Activated naive CD8-positive, alpha-beta T cell treated with anti-CD3 and anti-CD28 coated beads, Interleukin-2, amount 10 ng/mL, durations not matched to agents 7 days and 5 days (primary cell): ENCODE measurements at places on chromosomes 7 and 10. TPM values are rescaled to one million over a fixed set of nuclear protein-coding genes. Genes with fewer than 3 reads are reported as not detected.
A peak's percentile ranks its signal among the peaks of the same experiment; 100 is the strongest.

Gene ARL4A
- 11.7 TPM for total RNA-seq

DNA sequence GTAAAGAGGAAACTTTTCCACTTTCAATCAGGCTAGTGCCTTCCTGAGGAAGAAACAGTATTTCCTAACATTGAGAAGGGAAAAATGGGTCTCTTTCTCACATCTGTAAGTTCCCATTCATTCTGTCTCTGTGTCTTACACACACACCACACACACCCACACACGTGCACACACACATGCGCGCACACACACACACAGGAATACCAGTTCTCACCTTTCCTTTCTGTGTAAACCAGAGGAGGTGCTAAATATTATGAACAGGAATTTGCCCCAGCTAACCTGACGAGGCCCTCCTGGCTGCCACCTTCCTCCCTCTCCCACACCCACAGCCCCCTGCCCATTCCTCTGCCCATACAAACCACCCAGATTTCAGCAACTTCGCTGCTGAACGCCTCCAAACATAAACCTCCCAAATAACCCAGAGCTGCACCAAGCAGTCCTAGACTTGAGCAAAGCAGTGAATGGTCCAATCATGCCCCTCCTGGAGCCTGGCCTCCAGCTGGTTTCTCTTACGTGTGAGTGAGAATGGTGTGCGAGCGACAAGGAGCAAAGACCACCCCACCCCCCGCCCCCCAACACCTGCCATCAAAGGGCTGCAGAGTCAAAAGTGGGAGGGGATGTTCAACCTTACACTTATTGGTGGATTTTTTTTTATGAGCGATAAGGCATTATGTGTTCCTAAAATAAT, 190.5 kb downstream of the HECW1 start:
- H3K27me3 ChIP-seq, result peaks cover 7% of the 10 kb centered on the region
- H3K4me1 ChIP-seq, result peaks cover 1% of the 10 kb centered on the region
- no peaks in the 10 kb centered on the region for H3K36me3 ChIP-seq
- no peak overlapping the region for H3K27ac ChIP-seq

- peaks cover 10% of the 10 kb centered on the region for H3K27me3 ChIP-seq
- H3K27ac ChIP-seq, result no peak overlapping the region
- H3K36me3 ChIP-seq, result no peaks in the 10 kb centered on the region
- no peak overlapping the region for H3K4me3 ChIP-seq
- no peaks in the 10 kb centered on the region for H3K4me1 ChIP-seq
Observed at GRCh38 chr10:78375854-78376785, 342.5 kb downstream of the RPS24 start.

GRCh38 chr10:97960269-97961056, 70.0 kb downstream of the CRTAC1 start:
- peaks cover 17% of the 10 kb centered on the region for H3K27me3 ChIP-seq
- no peak overlapping the region for H3K4me3 ChIP-seq
- no peaks in the 10 kb centered on the region for H3K4me1 ChIP-seq
- no peak for DNase-seq

- DNase-seq, result no peak
- peaks cover 18% of the 10 kb centered on the region for H3K27me3 ChIP-seq
- no peaks in the 10 kb centered on the region for H3K4me1 ChIP-seq
- H3K36me3 ChIP-seq, result no peaks in the 10 kb centered on the region
Observed at GRCh38 chr7:50684713-50685075, 98.0 kb downstream of the GRB10 start.

- no peaks in the 10 kb centered on the region for H3K27me3 ChIP-seq
- no peaks in the 10 kb centered on the region for H3K4me1 ChIP-seq
- H3K4me3 ChIP-seq, result no peak overlapping the region
- DNase-seq, result no peak
- no peaks in the 10 kb centered on the region for H3K36me3 ChIP-seq
Observed at GRCh38 chr10:97822261-97822687, 27.4 kb upstream of the GOLGA7B start.

Gene PDCD4
- total RNA-seq, result 236 TPM

DNA sequence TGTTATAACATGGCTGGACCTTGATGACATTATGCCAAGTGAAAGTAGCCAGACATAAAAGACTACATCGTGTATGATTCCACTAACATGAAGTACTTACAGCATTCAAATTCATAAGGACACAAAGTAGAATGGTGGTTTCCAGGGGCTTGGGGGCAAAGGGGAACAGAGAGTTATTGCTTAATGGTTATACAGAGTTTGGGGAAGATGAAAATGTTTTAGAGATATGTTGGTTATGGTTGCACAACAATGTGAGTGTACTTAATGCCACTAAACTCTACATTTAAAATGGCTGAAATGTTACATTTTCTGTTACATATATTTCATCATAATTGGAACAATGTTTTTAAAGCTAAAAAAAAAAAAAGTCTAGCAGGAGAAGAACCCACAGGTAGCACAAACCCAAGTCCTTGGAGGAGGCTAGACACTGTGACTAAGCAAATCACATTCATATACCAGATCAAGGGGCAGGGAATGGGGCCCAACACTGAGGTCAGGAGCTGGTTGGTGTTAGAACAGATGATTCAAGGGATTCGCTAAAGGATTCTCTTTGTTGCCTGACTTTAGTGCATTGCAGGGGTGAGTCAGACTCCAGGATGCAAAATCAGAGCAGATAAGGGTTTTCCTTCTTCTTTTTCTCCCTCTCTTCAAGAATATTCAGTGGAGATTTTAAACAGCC, 25.1 kb upstream of the AOAH start:
- no peak overlapping the region for H3K27ac ChIP-seq
- H3K4me3 ChIP-seq, result no peak overlapping the region
- peaks cover 5% of the 10 kb centered on the region for H3K36me3 ChIP-seq
- no peak for DNase-seq
- H3K27me3 ChIP-seq, result peaks cover 2% of the 10 kb centered on the region
- H3K4me1 ChIP-seq, result peaks cover 24% of the 10 kb centered on the region

- H3K36me3 ChIP-seq, result no peaks in the 10 kb centered on the region
- no peak overlapping the region for H3K27ac ChIP-seq
- H3K27me3 ChIP-seq, result no peaks in the 10 kb centered on the region
- H3K4me3 ChIP-seq, result no peak overlapping the region
- no peak for DNase-seq
Observed at GRCh38 chr7:4249241-4249640, 432.9 kb upstream of the FOXK1 start.

Gene NUDT13
- 2.1 TPM for total RNA-seq

Gene MACC1
- total RNA-seq, result 0.44 TPM

- no peak overlapping the region for H3K27ac ChIP-seq
- H3K27me3 ChIP-seq, result no peaks in the 10 kb centered on the region
- H3K4me1 ChIP-seq, result peaks cover 8% of the 10 kb centered on the region
- no peak overlapping the region for H3K4me3 ChIP-seq
- DNase-seq, result no peak
Observed at GRCh38 chr10:30724296-30724695, 94.7 kb upstream of the LYZL2 start.

Gene ZNF679
- not detected for total RNA-seq

DNA sequence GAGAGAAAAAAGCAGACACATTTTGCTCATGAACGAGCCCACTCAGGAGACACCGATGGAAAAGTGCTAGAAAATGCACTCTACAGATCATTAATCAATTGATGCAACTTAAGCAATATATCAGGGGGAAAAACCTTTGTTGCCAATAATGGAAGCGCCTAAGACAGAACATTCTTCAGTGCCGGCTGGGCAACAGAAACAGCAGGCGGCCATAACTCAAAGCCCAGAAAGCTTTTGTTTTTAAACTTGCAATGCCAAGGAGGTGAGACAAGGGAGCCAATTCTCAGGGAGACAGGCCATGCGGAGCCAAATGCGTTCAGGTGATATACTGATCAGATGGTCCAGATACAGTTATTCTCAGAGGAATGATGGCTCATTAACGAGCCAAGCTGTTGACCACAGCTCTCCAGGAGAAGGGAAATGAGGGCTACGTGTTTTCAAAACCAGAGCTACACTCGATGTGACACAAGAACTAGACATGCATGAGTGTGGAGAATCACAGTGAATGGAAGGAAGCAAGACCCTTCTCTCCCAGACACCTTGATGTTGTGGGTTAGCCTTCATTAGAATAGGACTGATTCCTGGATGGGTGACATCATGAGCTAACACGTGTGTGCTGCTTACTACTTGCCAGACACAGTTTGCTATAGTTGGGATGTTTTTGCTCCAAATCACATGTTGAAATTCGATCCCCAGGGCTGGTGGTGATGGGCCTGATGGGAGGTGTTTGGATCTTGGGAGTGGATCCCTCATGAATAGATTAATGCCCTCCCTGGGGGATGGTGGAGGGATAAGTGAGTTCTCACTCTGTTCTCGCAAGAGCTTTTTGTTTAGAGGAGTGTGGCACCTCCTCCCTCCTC, 79.1 kb upstream of the KCNMA1 start:
- peaks cover 25% of the 10 kb centered on the region for H3K27me3 ChIP-seq
- H3K36me3 ChIP-seq, result no peaks in the 10 kb centered on the region
- H3K4me3 ChIP-seq, result no peak overlapping the region
- H3K27ac ChIP-seq, result no peak overlapping the region

Gene GRK5
- total RNA-seq, result 19.6 TPM

DNA sequence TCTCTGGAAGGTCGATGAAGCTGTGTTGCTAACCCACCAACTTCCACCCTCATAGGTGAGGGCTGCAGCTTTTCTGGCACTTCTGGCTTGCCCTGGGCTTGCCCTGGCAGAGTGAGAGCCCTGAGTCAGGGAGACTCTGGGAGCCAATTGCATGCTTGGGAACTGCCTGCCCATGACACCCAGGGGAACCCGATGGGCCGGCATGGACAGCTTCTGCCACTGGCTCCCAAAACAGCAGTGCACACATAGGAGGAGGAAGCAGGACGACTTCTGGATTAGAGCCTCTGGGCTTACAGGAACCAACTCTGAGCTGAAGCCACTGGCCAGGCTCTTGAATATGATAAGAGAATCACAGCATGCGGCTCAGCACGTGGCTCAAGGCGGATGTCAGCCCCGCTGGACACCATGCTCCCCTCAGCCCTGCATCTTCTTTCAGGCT, 135.2 kb upstream of the UNC5B start:
- H3K27me3 ChIP-seq, result no peaks in the 10 kb centered on the region
- H3K36me3 ChIP-seq, result no peaks in the 10 kb centered on the region
- H3K4me1 ChIP-seq, result no peaks in the 10 kb centered on the region
- no peak for DNase-seq
- no peak overlapping the region for H3K27ac ChIP-seq

Gene AOC1
- total RNA-seq, result not detected

DNA sequence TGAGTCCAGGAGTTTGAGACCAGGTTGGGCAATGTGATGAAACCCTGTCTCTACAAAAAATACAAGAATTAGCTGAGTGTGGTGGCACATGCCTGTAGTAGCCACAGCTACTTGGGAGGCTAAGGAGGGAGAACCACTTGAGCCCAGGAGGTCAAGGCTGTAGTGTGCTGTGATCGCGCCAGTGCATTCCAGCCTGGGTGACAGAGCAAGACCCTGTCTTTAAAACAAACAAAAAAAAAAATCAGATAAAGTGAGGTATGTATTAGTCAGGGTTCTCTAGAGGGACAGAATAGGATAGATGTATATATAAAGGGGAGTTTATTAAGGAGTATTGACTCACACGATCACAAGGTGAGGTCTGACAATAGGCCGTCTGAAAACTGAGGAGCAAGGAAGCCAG, 101.5 kb upstream of the GPR26 start:
- no peaks in the 10 kb centered on the region for H3K4me1 ChIP-seq
- peaks cover 7% of the 10 kb centered on the region for H3K27me3 ChIP-seq
- H3K36me3 ChIP-seq, result no peaks in the 10 kb centered on the region
- no peak overlapping the region for H3K4me3 ChIP-seq
- DNase-seq, result no peak
- no peak overlapping the region for H3K27ac ChIP-seq

DNA sequence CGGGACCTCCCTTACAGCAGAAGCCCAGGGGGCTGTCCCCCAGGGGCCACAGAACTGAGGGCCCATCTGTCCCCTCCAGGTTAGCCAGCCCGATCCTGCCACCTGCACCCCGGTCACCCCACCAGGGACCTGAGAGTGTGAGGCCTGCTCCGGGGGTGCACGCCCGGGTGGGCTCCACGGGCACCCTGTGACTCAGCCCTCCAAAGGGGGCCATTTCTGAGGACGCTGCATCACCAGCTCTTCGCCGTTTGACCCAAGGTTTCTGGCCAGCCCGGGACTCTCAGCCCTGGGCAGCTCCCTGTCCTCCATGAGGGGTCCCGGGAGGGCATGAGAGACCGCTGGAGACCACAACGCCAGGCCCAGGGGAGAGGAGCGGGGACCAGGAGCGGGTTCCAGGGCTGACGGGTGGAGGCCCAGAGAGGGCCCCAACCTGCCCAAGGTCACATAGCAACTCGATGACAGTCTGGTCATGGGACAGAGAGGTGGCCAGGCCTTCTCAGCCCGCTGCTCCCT, 79.3 kb downstream of the ELFN1 start:
- H3K27me3 ChIP-seq, result peaks cover 11% of the 10 kb centered on the region
- H3K36me3 ChIP-seq, result no peaks in the 10 kb centered on the region
- no peak overlapping the region for H3K27ac ChIP-seq
- peaks cover 7% of the 10 kb centered on the region for H3K4me1 ChIP-seq
- DNase-seq, result no peak
- H3K4me3 ChIP-seq, result no peak overlapping the region

GRCh38 chr10:57822965-57823364, 444.7 kb downstream of the IPMK start:
- DNase-seq, result no peak
- no peaks in the 10 kb centered on the region for H3K36me3 ChIP-seq
- H3K27ac ChIP-seq, result no peak overlapping the region
- no peaks in the 10 kb centered on the region for H3K27me3 ChIP-seq
- H3K4me1 ChIP-seq, result no peaks in the 10 kb centered on the region

Gene NEBL
- not detected for total RNA-seq

DNA sequence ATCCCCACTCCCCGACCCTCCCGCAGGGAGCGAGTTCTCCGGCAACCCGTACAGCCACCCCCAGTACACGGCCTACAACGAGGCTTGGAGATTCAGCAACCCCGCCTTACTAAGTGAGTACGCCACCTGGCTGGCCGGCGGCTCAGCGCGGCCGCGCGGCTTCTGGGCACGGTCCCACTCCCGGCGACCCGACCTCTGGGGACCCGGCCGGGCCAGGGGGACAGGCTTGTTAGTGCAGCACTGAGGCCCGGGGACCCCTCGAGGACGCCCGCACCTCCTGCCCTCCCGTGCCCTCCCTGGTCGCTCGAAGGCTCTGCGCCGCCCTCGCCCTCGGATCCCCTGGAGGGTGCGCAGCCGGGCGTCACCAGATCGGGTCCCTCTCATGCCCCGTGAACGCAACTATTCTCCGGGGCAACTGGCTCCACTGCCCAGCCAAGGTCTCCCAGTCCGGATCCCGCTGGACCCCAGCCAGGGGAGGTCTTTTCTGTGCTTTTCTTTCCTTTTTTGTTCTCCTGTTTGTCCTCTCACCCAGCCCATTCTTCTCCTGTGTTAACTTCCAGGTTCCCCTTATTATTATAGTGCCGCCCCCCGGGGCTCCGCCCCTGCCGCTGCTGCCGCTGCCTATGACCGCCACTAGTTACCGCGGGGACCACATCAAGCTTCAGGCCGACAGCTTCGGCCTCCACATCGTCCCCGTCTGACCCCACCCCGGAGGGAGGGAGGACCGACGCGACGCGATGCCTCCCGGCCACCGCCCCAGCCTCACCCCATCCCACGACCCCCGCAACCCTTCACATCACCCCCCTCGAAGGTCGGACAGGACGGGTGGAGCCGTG, 81.8 kb downstream of the PAX2 start:
- H3K27me3 ChIP-seq, result peaks cover 83% of the 10 kb centered on the region
- peak overlapping the region; percentile 81 for H3K4me3 ChIP-seq
- no peak overlapping the region for H3K27ac ChIP-seq
- no peaks in the 10 kb centered on the region for H3K36me3 ChIP-seq

Gene CXCL12
- not detected for total RNA-seq

GRCh38 chr10:78763651-78764395, 304.9 kb upstream of the ZMIZ1 start:
- H3K4me1 ChIP-seq, result no peaks in the 10 kb centered on the region
- H3K27me3 ChIP-seq, result peaks cover 5% of the 10 kb centered on the region
- no peak for DNase-seq
- no peak overlapping the region for H3K4me3 ChIP-seq

Gene FBXO24
- 1.1 TPM for total RNA-seq

Gene GIMAP5
- total RNA-seq, result 123 TPM
